Activated CD4-positive, alpha-beta T cell treated with anti-CD3 and anti-CD28 coated beads for 1 hour (primary cell): ENCODE measurements at places on chromosomes 4 and X.

- DNase-seq = no peak
Measured at GRCh38 chr4:10762561-10762960, 78.0 kb upstream of the CLNK start.

- DNase-seq = no peak
Measured at GRCh38 chr4:73221734-73222133, 36.9 kb downstream of the ANKRD17 start.

DNA sequence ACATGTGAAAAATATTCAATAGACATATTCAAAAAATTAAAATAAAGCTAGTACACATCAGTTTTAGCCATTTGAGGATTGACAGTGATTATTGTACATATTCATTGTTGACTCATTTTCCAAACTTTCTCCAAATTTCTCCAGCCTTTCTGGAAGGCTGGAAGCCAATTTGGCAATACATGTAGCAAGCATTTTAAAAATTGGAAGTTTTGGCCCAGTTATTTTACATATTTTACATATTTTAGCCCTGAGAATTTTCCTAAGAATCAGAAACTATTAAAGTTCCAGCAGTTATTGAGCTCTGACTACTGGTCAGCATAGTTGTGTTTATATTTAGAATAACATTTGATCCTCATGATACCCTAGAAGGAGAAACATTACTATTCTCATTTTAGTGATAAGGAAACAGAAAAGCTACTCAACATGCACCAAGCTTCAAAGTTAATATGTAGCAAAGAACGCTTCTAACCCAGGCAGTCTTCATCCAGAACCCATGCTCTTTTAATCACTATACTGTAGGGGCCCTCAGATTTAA lies 3.2 kb downstream of the CABS1 start:
- no peak for DNase-seq

DNA sequence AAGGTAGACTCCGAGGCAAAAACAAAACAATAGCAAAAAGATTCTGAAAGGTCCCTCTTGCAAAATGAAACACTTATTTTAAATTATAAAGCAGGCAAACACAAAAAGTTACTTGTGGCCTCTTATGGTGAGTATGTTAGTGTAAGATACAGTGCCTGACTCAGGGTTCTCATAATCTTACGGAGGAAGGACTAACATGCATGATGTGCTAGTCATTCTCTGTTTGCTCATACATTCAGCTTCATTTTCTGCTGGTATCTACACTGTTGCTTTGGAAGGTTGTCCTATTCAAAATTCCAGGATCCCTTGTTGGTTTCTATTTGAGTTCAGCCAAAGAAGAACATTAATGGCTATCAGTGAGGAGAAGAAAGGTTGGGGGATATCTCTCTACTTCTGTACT lies 249.1 kb upstream of the FAM47A start:
- DNase-seq = no peak

DNA sequence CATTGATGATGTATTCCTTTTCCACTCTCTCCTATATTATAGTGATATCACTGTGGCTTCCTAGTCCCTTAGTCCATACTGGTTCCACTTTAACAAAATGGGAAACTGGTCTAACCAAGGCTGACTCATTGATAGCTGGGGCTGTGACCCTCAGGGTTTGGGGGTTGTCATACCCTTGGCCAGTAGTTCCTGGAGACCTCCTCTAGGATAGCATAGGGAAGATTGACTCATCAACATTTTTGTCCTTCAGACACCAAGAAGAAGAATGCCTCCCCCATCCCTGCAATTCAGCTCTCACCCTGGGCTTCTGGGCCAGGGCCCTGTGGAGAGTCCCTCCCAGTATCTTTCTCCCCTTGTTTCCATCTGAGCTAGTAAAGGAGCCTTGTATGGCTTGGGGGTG lies 68.8 kb upstream of the PRPS1 start:
- no peak for DNase-seq
